ENCODE measurements at places on chromosomes 6 and 20.

- no peak for DNase-seq
These were observed 53.8 kb downstream of the PKIB start for GRCh38 chr6:122663981-122664380.

DNA sequence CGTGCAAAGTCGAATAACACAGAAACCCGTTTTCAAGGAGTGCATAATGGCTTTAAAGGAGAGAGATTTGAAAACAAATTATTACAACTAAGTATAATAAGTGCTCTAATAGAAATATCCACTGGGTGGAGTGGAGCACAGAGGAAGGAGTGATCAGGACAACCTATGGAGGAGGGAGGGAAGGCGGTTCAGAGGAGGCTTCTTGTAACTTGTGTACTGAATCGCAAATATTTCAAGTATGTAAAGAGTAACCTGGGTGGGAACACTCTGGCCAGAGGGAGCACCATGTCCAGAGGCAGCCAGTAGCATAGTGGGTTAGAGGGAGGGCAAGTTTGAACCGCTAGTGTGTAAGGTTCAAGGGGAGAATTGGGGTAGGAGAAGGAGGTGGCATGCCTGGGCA, 21.6 kb upstream of the TNFAIP3 start:
- no peak for DNase-seq

GRCh38 chr20:13816757-13817156, 31.9 kb downstream of the NDUFAF5 start:
- DNase-seq, result no peak

- DNase-seq, result no peak
These were observed 2.5 kb downstream of the MYMX start for GRCh38 chr6:44219053-44219814.

DNA sequence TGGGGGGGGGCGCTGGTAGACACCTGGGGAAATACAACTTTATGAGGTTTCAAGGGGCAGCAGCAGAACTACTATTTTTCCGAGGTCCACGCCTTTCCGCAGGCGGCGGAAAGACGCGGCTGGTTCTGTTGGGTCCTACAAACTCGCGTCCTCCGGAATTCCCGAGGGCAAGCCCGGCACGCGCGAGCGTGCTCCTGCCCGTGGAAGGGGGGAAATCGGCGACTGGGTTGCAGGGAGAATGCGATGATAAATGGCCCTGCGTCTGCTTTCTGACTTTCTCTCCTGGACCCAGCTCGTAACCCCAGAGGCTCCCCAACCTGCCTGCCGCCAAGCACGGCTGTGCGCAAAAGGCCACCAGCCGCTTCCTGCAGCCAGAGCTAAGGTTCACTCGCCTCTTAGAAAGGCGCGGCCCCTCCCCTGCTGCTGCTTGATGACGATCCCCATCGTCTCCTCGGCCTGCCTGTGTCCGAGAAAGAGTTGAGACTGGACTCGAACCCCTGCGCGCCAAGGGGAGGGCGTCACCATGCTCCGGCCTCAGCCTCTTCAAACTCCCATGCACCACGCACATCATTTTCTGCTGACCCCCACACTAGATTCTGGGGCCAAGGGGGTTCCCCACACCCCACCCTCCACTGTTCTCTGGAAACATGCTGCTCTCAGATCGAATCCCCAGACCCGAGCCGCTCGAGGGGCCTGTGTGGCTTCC, 6.7 kb downstream of the FOXA2 start:
- DNase-seq, result no peak

DNA sequence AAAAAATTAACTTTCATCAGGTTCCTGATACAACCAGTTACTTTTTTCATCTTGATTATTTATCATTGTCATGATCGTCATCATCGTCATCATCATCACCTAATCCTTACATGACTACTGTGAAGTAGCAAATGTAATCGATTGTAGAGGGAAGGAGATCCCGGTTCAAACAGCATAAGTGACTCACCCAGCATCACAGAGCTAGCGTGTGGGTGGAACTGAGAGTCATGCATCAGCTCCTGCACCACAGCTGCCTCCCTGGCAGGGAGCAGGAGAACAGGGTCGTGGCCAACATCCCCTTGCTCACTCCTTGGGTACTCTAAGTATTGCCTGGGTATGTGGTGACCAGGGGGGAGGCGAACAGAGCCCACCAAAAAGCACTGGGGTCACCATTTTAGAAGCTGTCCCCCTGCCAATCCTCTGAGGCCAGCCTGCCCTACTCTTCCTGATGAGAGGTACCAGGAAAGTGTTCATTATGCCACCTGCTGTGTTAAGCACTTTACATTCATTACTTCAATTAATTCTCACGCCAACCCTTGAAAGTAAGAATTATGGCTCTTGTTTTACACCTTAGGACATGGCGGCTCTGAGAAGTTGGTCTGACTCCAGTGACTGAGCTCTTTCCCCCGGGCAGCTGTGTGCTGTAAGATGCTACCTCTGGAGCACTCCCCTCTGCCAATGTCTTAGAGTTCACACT, 425.2 kb downstream of the CD83 start:
- peak; percentile 50 for DNase-seq

- no peak for DNase-seq
These were observed 37.1 kb upstream of the SLC4A11 start for GRCh38 chr20:3275966-3276679.

GRCh38 chr20:3996399-3996798, 19.0 kb downstream of the RNF24 start:
- DNase-seq, result no peak

DNA sequence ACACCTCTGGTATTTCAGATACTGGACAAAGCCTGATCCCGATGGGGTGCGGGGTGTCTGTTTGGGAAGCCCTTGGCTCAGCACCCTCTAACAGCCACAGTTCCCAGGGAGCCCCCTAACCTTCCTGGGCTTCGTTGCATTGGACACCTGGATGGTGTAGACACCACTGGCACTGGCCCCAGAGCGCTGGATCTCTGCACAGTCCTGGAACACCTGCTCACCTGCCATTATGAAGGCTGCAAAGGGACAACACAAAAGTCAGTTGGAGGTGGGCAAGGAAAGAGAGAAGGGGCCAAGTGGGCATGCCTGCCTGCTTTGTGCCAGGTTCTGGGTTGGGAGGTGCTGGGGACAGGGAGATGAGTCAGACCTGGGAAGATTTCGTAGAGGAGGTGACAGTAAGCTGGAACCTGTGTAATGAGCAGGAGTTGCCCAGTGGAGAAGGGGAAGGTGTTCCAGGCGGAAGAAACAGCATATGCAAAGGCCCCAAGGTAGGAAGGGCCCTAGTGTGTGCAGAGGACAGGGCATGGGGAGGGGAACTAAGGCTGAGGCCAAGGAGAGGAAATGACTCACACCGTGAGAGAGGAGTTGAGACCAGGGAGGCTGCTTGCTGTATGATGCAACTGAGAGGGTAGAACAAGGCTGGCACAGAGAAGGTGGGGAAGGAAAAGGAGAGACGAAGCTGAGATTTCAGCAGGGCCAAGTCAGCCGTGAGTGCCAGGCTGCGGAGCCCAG, 34.9 kb downstream of the ANGPT4 start:
- DNase-seq, result no peak

DNA sequence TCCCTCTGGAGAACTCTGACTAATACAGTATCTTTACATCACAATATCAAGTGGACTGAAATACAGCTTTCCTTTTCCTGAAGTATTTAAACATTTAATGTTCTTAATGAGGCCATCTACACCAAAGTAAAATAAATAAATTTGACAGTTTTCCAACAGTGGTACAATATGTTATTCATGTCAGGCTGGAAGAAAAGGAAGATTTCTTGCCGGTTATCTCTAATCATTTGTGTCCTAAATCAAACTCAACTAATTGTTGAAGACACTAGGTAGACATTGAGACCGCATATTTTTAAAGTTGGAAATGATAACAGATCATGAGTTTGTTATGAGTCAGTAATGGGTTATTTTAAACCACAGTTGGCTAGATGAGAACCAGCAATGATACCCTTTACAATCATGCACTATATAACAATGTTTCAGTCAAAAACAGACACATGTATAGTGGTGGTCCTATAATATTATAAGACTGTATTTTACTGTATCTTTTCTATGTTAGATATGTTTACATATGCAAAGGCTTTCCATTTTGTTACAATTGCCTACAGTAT, 241.6 kb downstream of the LMBRD1 start:
- DNase-seq, result no peak

GRCh38 chr6:107840636-107841274, 16.6 kb upstream of the SCML4 start:
- no peak for DNase-seq

GRCh38 chr20:23231561-23232218, 118.9 kb upstream of the NXT1 start:
- no peak for DNase-seq

GRCh38 chr6:166931426-166931970, 24.9 kb downstream of the RNASET2 start:
- no peak for DNase-seq

- no peak for DNase-seq
These were observed 390.4 kb downstream of the HTR1B start for GRCh38 chr6:77072694-77073409.

GRCh38 chr6:149318581-149319286, 1.2 kb downstream of the TAB2 start:
- DNase-seq, result no peak

GRCh38 chr6:164042212-164042611, 627.7 kb downstream of the QKI start:
- no peak for DNase-seq

- DNase-seq, result no peak
These were observed 131.4 kb upstream of the ENPP5 start for GRCh38 chr6:46302176-46302575.
